ENCODE measurements at places on chromosomes 6 and 20.
A peak's percentile ranks its signal among the peaks of the same experiment; 100 is the strongest.

DNA sequence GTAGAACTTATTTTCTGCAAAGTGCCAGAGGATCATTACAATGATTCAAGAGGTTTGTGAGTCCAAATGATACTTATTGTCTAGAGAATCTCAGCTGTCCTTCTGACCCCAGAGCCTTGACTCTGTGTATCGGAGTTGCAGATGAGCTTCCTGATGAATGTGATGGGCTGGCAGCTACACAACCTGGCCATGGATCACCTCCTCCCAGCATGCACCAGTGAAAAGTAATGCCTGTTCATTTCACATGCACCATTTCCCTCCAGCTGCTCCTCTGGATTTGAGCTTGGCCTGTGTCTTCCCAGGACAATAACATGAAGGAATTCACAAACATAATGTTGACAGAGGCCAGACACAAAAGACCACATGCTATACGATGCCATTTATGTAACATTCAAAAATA, 30.0 kb downstream of the SNHG17 start:
- H3K27ac ChIP-seq, result no peak overlapping the region
- H3K36me3 ChIP-seq, result peaks cover 7% of the 10 kb centered on the region
- no peak for DNase-seq
- peaks cover 6% of the 10 kb centered on the region for H3K27me3 ChIP-seq
- H3K4me1 ChIP-seq, result no peaks in the 10 kb centered on the region

DNA sequence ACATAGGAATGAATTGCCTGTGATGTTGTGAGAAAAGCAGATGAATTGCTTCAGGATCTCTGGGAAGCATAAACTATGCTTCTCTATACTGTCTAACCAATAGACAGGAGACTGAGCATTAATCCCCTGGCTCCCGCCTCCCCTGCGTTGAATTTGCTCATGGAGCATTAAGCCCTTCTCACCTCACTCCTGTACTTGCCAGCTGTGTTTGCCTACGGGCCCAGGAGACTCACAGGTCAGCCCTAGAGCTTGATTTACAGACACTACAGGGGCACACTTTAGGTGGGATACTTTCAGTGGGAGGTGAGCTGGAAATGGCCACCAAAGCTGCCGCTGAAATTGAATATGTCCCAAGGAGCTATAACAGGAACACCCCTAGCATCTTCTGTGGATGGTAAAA, 418.7 kb downstream of the CBLN4 start:
- no peak overlapping the region for H3K27ac ChIP-seq
- H3K36me3 ChIP-seq, result no peaks in the 10 kb centered on the region
- H3K27me3 ChIP-seq, result no peaks in the 10 kb centered on the region
- H3K4me1 ChIP-seq, result no peaks in the 10 kb centered on the region
- H3K4me3 ChIP-seq, result no peak overlapping the region
- DNase-seq, result no peak

DNA sequence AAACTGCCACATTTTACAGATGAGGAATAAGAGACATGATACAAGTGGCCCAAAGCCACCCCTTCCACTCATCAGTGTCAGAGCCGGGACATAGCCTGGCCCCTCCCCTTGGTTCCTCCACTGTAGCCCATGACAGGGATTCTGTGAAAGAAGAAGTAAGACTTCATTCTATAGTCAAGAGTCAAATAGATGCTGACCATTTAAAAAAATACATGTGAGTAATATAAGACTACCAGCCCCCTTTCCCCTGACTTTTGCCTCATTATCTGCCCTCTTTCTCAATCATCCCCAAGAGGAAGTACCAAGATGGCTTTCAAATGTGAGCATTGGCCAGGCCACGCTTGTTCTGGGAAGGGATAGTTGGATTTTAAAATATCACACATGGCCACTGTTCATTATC, 57.8 kb upstream of the TAB2 start:
- peaks cover 18% of the 10 kb centered on the region for H3K4me1 ChIP-seq
- no peak for DNase-seq
- H3K27ac ChIP-seq, result no peak overlapping the region
- no peak overlapping the region for H3K4me3 ChIP-seq
- H3K27me3 ChIP-seq, result no peaks in the 10 kb centered on the region
- H3K36me3 ChIP-seq, result peaks cover 2% of the 10 kb centered on the region

DNA sequence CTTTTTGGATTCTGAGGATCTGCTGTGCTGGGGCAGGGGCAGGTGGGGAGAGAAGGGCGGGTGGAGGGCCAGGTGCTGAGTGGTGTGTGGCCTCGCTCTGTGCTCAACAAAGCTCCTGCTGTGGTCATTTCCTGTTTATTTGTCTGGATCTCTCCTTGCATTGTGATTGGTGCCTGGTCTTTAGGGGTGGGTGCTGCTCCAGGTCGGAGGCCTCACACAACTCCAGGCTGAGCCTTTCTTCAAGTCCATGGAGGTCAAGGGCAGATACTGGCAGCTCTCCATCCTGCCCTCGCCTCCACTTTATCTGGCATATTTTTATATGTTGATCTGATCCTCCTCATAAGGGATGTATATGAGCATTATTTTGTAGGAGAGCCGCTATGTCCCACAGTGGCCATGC, 36.2 kb downstream of the HLA-F start:
- DNase-seq, result no peak
- H3K36me3 ChIP-seq, result peaks cover 8% of the 10 kb centered on the region
- H3K27me3 ChIP-seq, result peaks cover 45% of the 10 kb centered on the region
- H3K27ac ChIP-seq, result peak overlapping the region; percentile 41

DNA sequence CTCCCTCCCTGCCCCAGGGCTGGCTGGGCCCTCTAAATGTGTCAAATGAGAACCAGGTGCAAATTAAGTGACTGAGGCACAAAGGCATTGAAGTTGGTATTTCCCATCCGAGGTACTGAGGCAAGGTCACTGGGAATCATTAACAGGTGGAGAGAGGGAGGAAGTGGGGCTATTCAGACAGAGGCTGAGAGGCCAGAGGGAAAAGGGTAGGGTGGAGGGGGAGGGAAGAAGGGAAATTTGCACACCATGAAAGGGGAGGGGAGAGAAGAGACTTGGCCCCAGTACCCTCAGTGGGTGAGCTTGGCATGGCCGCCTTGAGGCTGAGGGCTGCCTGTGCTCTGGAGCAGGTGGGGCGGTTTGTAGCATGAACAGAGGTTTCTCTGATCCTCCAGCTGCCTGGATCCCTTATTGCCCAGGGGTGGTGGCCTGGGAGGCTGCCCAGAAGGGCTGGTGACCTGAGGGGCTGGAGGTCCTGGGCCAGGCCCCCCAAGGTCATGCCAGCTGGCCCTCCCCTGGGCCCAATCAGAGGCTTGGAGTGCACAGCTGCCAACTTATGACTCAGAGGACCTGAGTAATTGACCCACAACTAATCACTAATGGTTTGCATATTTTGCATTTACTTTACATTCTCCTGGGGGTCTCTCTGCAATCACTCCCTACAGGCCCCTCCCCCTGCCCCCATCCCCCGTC, 40.3 kb upstream of the ZFAND3 start:
- peaks cover 18% of the 10 kb centered on the region for H3K4me1 ChIP-seq
- H3K4me3 ChIP-seq, result no peak overlapping the region

GRCh38 chr6:126227833-126228702, 111.8 kb upstream of the CENPW start:
- H3K27me3 ChIP-seq, result no peaks in the 10 kb centered on the region
- peaks cover 3% of the 10 kb centered on the region for H3K4me1 ChIP-seq
- no peak overlapping the region for H3K27ac ChIP-seq
- no peak overlapping the region for H3K4me3 ChIP-seq
- DNase-seq, result no peak

DNA sequence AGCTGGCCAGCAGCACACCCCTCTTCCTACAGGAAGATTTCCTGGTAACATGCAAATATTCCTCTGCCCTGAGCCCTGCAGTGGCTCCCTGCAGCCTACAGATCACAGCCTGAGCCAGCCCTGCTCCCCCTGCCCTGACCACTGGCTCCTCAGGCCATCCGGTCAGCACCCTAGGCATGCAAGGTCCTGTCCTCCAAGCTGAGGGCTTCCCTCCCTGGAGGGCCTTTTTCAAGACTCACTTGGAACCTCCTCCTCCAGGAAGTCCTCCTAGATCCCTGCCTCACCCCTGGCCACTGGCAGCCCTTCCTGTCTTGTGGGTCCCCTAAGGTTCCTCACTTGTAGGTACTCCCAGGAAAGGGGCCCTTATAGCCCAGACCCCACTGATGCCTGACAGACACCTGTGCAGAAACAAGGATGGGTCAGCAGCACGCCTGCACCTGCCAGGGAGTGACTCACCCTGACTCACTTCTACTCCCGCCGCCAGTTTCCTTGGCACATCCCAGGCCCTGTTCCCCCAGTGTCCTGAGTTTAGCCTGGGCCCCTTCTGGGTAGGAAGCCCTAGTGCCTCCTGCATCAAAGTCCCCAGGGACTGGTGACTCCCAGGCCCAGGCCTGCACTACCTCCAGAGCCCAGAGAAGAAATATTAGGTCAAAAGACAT, 3.2 kb downstream of the SLC4A11 start:
- H3K4me3 ChIP-seq, result no peak overlapping the region
- peaks cover 41% of the 10 kb centered on the region for H3K27me3 ChIP-seq
- peaks cover 6% of the 10 kb centered on the region for H3K4me1 ChIP-seq
- DNase-seq, result no peak
- H3K27ac ChIP-seq, result no peak overlapping the region

- H3K4me3 ChIP-seq, result no peak overlapping the region
- DNase-seq, result no peak
- peaks cover 3% of the 10 kb centered on the region for H3K4me1 ChIP-seq
- H3K36me3 ChIP-seq, result peaks cover 2% of the 10 kb centered on the region
- peaks cover 17% of the 10 kb centered on the region for H3K27me3 ChIP-seq
Measured at GRCh38 chr6:163782436-163783003, 368.0 kb downstream of the QKI start.

GRCh38 chr6:138664745-138665144, 108.8 kb upstream of the CCDC28A start:
- H3K4me3 ChIP-seq, result no peak overlapping the region
- H3K27ac ChIP-seq, result no peak overlapping the region
- H3K36me3 ChIP-seq, result no peaks in the 10 kb centered on the region
- H3K27me3 ChIP-seq, result peaks cover 6% of the 10 kb centered on the region

DNA sequence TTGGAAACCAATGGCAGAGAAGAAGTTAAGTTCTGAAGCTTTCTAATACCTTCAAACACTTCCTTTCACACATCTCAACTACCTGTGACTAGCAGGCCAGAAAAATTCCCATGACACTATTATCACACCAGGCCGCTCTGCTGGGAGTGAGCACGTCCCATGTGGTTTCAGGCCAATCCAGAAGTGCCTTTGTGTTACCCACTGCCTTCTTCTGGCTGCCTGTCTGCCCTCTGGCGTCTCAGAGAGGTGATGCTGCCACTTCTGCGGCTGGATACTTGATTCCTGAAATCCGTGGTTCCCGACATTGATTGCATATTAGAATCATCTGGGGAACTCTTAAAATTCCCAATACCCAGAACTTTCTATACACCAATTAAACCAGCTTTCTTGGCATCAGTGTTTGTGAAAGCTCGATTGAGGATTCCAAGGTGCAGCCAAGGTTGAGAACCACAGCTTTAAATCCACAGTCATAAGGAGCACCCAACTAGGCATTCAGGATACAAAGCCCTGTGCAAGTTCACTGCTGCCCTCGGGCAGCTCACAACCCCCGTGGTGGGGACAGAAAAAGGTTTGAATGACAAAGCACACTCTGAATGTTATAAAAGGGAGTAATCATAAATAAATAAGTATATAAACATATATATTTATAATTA, 65.6 kb downstream of the STMND1 start:
- peaks cover 2% of the 10 kb centered on the region for H3K36me3 ChIP-seq
- DNase-seq, result no peak
- H3K4me3 ChIP-seq, result no peak overlapping the region
- no peaks in the 10 kb centered on the region for H3K4me1 ChIP-seq

- H3K36me3 ChIP-seq, result peaks cover 2% of the 10 kb centered on the region
- H3K27ac ChIP-seq, result no peak overlapping the region
- H3K27me3 ChIP-seq, result peaks cover under 1% of the 10 kb centered on the region
Measured at GRCh38 chr6:160363016-160363996, 15.1 kb downstream of the SLC22A3 start.
